Ecto neural progenitor cell (in vitro differentiated cells): ENCODE measurements at places on chromosomes 6 and 20.

DNA sequence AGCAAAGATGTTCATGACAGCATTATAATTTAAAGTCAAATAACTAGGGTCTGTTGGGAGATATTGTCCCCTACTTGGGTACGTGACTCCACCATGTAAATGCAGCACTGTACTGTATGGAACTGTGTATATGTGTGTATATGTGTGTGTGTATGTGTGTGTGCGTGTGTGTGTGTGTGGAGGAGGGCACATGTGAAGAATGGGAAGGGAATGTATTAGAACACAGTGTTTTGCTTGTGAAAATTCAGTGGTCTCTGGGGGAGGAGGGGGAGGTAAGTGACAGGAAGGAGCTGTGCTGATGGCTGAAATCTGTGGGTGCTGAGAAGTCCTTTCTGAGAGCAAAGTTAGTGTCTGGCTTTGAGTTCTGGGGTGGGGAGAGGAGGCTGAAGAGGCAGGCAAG, 23.9 kb upstream of the VEGFA start:
- no peak for DNase-seq

DNA sequence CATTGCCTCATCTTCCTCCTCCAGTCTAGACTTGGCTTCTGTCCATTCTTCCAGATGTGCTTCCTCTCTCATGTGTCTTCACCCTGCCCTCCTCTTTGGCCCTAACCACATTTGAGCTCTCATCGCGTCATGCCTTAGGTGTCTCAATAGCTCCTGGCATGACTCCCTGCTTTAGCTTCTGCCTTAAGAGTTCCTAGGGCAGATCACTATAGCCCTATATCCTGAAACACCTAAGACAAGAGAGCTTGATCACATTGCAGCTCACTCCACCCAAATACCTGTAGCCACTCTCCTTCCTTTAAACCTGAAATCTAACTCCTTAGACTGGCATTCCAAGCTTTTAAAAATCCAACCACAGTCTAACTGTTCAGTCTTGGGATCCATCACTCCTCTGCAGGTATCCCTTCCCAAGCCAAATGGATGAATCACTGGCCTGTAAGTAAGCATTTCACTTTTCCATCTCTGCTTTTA, 69.0 kb upstream of the STXBP5 start:
- no peak for DNase-seq

- no peak for DNase-seq
These were observed 397.0 kb downstream of the SMOC2 start for GRCh38 chr6:168838037-168838399.

GRCh38 chr6:67331304-67331703, 1303.8 kb upstream of the ADGRB3 start:
- no peak for DNase-seq

DNA sequence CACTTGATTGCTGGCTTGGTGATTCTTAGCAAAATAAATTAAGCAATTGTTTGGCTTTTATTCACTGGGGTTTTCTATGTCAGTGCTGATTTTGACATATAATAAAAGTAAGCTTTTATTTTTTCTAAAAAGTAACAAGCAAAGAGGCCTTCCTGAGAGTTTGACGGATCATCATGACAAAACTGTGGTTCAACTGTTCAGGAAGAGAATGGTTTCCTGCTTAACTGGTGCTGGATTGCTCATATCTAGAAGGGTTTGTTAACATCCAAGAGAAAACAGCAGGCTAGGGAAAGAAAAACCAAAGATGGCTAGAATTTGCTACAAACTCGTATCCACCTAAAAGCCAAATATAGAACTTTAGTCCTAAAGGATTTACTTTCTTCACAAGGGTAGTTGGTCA, 21.2 kb downstream of the SERPINB1 start:
- no peak for DNase-seq

DNA sequence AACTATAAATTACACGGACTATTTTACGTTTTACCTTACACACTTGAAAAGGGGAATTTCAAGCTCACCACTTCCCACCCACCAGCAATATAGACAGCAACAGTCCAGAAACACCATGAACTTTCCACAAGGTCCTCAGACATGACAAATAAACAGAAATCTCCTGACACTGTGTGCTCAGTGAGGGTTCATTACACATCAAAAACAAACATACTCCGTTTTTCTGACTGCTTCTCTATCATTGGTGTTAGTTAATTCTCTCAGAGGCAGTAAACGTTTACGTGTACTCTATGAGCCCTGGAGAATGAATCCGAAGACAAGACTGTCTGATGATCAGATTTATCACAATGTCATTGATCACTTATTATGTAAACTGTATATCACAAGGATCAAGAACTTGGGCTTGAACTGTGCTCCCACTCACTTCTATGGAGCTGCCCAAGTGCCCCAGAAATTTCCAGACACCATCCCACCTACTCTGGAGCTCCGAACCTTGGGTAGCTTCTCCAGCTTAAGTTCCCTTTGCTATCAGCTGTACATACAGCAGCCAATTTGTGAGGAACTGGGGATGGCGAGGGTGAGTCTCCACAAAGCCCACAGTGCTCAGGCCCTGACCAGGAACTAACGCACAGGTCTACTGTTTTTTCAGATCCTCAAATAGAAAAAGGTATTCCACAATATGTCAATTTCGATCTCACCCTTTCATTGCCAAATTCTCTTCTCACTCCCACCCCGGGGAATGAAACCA, 86.0 kb downstream of the ALDH8A1 start:
- DNase-seq = no peak
